Hepatocyte (in vitro differentiated cells): ENCODE measurements at places on chromosomes 5 and 9. TPM values are rescaled to one million over a fixed set of nuclear protein-coding genes. Genes with fewer than 3 reads are reported as not detected.

LCP2 gene
- total RNA-seq = 0.60 and 0.80 TPM in 2 replicates

DNA sequence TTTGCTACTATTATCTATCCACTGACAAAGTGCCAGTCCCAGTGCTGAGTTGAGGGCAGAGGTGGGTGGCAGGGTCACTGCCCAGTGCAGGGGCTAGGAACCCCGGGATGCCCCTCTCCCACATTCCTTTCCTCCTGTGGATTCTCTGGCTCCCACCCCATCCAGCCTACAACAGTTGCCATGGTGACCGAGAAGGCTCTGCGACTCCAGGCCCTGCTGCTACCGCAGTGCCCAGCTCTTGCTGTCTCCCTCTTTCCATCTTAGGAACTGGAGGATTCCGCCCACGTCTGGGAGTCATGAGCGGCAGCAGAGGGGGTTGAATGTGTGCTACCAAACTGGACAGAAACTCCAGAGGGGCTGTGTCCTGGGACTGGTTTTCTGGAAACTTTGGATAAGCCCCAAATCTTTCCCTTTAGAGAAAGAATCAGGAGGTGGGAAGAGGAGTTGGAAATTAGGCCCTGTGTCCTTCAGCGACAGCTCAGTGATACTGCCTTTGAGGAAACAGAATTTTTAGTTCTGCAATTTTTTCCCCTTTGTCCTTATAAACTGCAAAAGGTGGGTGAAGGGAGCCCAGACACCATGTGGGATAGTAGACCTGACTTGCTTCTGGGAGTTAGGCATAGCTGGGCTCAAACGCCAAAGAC lies 20.7 kb upstream of the C5orf47 start:
- DNase-seq = no peak
- no peaks in the 10 kb centered on the region for H3K36me3 ChIP-seq
- H3K4me3 ChIP-seq = no peak overlapping the region
- H3K27me3 ChIP-seq = no peaks in the 10 kb centered on the region
- H3K27ac ChIP-seq = no peak overlapping the region
- peaks cover 18% of the 10 kb centered on the region for H3K4me1 ChIP-seq

DNA sequence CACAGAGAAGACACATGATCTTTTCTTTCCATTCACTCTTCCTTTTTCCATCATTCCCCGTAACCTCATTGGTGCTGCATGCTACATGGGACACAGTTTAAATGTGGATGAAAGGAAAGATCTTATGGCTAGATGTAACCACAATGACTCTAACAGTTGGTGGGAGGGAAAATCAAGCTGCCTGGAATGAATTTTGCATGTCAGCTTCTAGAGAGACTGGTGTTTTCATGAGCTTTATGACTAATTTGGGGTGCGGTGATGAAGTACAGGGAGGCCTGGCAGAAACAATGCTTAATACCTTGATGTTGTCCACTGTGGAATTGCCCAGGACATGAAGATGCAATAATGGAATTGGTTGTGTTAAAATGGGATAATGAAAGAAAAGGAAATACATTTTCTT lies 55.9 kb upstream of the MYO10 start:
- no peaks in the 10 kb centered on the region for H3K4me1 ChIP-seq
- H3K27me3 ChIP-seq = no peaks in the 10 kb centered on the region
- H3K4me3 ChIP-seq = no peak overlapping the region
- H3K36me3 ChIP-seq = no peaks in the 10 kb centered on the region
- no peak for DNase-seq
- no peak overlapping the region for H3K27ac ChIP-seq

- no peaks in the 10 kb centered on the region for H3K4me1 ChIP-seq
- H3K27me3 ChIP-seq = no peaks in the 10 kb centered on the region
- H3K36me3 ChIP-seq = no peaks in the 10 kb centered on the region
- no peak overlapping the region for H3K4me3 ChIP-seq
These were observed 10.1 kb downstream of the KCNV2 start for GRCh38 chr9:2727374-2727773.

DNA sequence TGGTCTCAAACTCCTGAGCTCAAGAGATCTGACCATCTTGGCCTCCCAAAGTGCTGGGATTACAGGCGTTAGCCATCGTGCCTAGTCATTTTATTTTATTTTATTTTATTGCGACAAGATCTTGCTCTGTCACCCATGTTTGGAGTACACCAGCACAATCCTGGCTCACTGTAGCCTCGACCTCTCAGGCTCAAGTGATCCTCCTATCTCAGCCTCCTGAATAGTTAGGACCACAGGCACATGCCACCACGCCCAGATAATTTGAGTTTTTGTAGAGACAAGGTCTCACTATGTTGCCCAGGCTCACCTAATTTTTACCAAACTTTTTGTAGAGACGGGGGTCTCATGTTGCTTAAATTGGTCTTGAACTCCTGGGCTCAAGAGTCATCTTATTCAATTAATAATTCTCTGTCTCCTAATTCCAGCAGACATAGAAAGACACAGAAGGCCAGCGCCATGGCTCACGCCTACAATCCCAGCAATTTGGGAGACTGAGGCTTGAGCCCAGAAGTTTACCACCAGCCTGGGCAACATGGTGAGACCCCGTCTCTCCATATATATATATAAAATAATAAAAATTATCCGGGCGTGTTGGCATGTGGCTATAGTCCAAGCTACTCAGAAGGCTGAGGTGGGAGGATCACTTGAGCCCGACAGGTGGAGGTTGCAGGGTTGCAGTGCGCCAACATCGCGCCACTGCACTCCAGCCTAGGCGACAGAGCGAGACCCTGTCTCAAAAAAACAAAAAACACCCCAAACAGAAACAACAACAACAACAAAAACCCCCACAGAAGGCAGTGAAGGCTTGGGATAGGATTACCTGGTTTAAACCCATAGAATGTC lies 1.0 kb upstream of the UBAP1 start:
- peak overlapping the region; percentile 49 for H3K4me3 ChIP-seq
- DNase-seq = no peak
- H3K4me1 ChIP-seq = peaks cover 11% of the 10 kb centered on the region
- H3K27me3 ChIP-seq = no peaks in the 10 kb centered on the region
- H3K36me3 ChIP-seq = no peaks in the 10 kb centered on the region
- peak overlapping the region; percentile 94 for H3K27ac ChIP-seq

DNA sequence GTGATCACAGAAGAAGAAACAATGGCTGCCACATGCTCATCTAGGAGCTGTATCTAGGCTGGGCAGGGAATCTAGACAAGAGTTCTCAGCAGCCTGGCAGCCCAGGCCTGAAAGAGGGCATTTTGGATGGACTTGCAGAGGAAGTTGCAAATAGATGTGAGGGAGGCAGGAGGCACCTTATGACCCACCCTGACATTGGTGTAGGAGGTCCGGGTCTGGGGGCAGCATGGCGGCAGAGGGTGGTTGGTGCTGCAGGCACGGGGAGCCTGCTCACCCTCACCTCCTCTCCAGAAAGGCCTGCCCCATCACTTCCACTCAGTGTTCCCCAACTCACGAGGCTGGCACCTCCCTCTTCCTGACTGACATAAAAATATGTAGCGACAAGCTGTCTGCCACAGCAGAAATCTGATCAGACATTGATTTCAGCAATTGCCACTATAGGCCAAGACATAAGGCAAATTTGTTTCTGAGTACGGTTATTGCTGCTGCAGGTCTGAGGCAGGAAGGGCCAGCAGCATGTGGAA lies 217.6 kb downstream of the PBX3 start:
- no peaks in the 10 kb centered on the region for H3K36me3 ChIP-seq
- no peaks in the 10 kb centered on the region for H3K27me3 ChIP-seq
- no peaks in the 10 kb centered on the region for H3K4me1 ChIP-seq
- H3K4me3 ChIP-seq = no peak overlapping the region
- DNase-seq = no peak

- H3K4me3 ChIP-seq = no peak overlapping the region
- H3K36me3 ChIP-seq = peaks cover 9% of the 10 kb centered on the region
These were observed 24.4 kb downstream of the SKIC3 start for GRCh38 chr5:95530416-95530815.

PTPRD gene
- total RNA-seq = 65.2 and 77.6 TPM in 2 replicates

- no peaks in the 10 kb centered on the region for H3K36me3 ChIP-seq
- H3K27ac ChIP-seq = no peak overlapping the region
- H3K4me3 ChIP-seq = no peak overlapping the region
- peaks cover 61% of the 10 kb centered on the region for H3K27me3 ChIP-seq
These were observed 4.6 kb downstream of the NRG2 start for GRCh38 chr5:140038373-140038957.

GRCh38 chr5:138962614-138963370 lies 87.7 kb upstream of the LRRTM2 start:
- DNase-seq = no peak
- peaks cover 33% of the 10 kb centered on the region for H3K4me1 ChIP-seq
- H3K27me3 ChIP-seq = no peaks in the 10 kb centered on the region
- no peak overlapping the region for H3K4me3 ChIP-seq
- H3K27ac ChIP-seq = no peak overlapping the region

DNA sequence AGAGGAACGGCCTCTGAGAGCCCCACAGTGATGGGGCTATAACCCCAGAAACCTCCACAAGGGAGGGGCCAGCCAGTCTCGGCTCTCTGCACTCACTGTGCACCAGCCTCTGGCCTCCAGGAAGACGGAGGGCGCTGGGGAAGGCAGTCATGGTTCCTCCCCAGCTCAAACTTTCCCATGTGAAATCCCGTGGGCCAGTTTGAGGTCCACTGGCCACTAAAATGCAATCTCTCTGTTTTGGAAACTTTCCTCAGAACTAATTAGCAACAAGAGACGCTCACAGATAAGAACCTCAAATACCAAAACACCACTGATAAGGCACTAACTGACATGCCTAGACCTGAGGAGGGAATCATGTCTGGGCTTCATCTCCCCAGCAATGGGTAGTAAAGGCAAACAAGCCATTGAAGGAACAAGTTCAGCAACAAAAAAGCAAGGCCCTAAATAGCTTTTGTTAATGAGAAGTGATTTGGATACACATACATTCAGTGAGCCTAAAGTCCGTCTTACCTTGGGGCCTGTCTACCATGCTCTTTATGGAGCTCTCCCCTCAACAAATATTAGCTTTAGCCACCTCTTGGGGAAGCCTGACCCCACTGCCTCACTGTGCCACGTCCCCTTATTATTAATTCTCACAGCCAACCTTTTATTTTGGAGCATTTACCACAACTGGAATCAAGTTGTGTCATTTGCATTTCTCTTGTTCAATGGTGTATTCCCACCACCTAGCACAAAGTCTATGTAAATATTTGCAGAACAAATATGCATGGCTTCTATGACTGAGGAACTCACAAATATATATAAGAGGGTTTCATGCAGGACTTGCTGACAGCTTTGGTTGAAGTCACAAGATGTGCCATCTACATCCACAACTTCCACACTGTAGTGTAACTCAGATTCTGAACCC lies 56.1 kb upstream of the GLRX start:
- no peaks in the 10 kb centered on the region for H3K27me3 ChIP-seq
- H3K4me1 ChIP-seq = peaks cover 21% of the 10 kb centered on the region
- no peaks in the 10 kb centered on the region for H3K36me3 ChIP-seq
- DNase-seq = no peak
- peak overlapping the region; percentile 84 for H3K27ac ChIP-seq

DNA sequence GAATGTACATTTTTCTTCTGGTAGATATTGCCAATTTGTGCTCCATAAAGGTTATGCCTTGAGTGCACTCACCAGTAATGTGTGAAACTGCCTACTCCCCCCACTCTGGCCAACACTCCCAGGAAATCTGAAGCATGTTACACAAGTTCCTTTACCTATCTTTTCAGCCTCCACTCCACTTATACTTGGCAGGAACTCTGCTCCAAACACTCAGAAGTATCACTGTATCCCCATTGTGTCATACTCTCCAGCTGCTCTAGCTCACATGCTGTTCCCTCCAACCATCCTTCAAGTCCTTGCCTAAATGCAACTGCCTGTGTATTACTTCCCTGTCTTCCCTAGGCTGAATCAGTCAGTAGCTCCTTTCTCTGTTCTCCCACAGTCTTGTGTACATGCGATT lies 28.3 kb downstream of the POU4F3 start:
- H3K4me1 ChIP-seq = no peaks in the 10 kb centered on the region
- peaks cover 42% of the 10 kb centered on the region for H3K27me3 ChIP-seq
- H3K4me3 ChIP-seq = no peak overlapping the region
- DNase-seq = no peak
- H3K27ac ChIP-seq = no peak overlapping the region

- no peaks in the 10 kb centered on the region for H3K27me3 ChIP-seq
- H3K4me1 ChIP-seq = no peaks in the 10 kb centered on the region
These were observed 9.3 kb upstream of the ZCCHC9 start for GRCh38 chr5:81292130-81292529.

CSNK1G3 gene
- total RNA-seq = 59.3 and 67.1 TPM in 2 replicates
